ENCODE measurements at places on chromosomes 7 and 10. TPM values are rescaled to one million over a fixed set of nuclear protein-coding genes. Genes with fewer than 3 reads are reported as not detected.
A peak's percentile ranks its signal among the peaks of the same experiment; 100 is the strongest.

DNA sequence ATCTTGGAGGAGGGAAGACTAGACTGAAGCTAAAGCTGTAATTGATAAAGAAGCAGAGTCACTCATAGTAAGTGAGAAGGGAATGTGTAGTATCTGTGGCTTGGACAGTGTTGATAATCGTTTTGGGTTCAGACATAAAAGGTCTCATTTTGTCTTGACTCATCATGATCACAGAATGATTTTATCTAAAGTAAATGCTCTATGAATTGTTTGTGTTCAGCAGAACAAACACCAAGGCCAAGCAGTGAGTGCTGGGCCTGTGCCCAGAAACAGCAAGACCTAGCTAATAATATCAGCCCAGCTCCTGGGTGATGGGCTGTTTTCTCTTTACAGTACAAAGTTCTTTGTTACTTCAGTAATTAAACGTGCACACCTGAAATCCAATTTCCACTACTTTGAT, 26.7 kb upstream of the CD36 start:
- H3K27ac ChIP-seq: peak overlapping the region; percentile 87
- peaks cover 91% of the 10 kb centered on the region for H3K4me1 ChIP-seq
- H3K27me3 ChIP-seq: no peaks in the 10 kb centered on the region
- peak overlapping the region; percentile 40 for H3K4me3 ChIP-seq

- H3K27ac ChIP-seq: peak overlapping the region; percentile 85
- H3K36me3 ChIP-seq: no peaks in the 10 kb centered on the region
- no peak for DNase-seq
- H3K27me3 ChIP-seq: no peaks in the 10 kb centered on the region
Measured at GRCh38 chr10:28328346-28328745, 25.5 kb upstream of the MPP7 start.

- H3K27me3 ChIP-seq: no peaks in the 10 kb centered on the region
- DNase-seq: no peak
- no peak overlapping the region for H3K4me3 ChIP-seq
- no peaks in the 10 kb centered on the region for H3K36me3 ChIP-seq
- H3K27ac ChIP-seq: no peak overlapping the region
Measured at GRCh38 chr10:58776568-58777318, 264.1 kb downstream of the BICC1 start.

DNA sequence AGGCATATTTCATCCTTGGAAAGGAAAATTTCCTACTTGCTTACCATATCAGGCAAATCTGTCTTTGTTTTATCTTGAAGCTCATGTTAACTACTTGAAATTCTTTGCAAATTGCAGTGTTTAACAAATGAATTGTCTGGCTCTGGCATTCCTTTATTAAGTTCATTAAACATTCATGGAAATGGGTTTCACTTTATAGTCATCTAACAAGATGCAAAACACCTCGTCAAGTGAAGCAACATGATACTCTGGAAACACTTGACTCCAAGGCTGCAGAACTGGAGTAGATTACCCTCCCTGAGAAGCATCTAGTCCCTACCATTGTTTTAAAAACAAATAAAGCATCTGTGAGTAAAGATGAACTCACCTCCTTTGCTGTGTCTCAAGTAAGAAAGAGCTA, 1086.9 kb downstream of the NRG3 start:
- H3K36me3 ChIP-seq: no peaks in the 10 kb centered on the region
- no peak for DNase-seq
- H3K4me3 ChIP-seq: no peak overlapping the region
- H3K27ac ChIP-seq: no peak overlapping the region
- H3K27me3 ChIP-seq: no peaks in the 10 kb centered on the region
- H3K4me1 ChIP-seq: no peaks in the 10 kb centered on the region

DNA sequence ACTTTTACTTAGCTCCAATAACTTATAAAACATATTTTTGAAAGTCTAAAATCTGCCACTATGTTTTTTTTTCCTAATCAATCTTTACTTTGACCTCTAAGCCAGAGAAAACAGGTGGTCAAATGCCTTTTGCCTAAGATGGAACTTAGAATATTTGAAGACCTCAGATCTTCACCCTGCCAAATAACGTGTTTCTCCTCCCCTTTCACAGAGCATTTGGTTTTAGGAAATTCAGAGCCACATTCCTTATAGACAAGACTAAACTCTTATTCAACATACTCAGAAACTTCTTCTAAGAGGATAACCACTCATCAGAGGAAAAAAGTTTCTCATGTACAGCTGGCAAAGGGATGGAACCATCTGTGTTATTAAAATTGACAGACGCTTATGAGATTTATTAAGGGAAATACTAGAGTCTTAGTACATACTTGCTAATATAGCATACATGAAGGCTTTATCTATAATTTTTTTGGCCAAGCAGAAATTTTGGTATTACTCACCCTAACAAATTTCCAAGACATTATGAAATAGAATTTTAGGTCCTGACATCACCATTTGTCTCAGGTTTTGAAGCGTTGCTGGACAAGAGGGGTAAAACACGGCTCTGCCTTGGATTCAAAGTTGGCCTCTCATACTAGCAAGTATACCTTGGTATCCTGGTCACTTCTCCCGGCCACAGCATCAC, 2.6 kb upstream of the EGFR start:
- H3K4me1 ChIP-seq: peaks cover 9% of the 10 kb centered on the region
- no peaks in the 10 kb centered on the region for H3K36me3 ChIP-seq
- DNase-seq: no peak
- H3K27ac ChIP-seq: no peak overlapping the region
- no peak overlapping the region for H3K4me3 ChIP-seq

GRCh38 chr7:108222236-108222892, 92.2 kb upstream of the LAMB4 start:
- no peak overlapping the region for H3K4me3 ChIP-seq
- DNase-seq: no peak
- H3K27me3 ChIP-seq: no peaks in the 10 kb centered on the region
- no peak overlapping the region for H3K27ac ChIP-seq
- no peaks in the 10 kb centered on the region for H3K36me3 ChIP-seq

DNA sequence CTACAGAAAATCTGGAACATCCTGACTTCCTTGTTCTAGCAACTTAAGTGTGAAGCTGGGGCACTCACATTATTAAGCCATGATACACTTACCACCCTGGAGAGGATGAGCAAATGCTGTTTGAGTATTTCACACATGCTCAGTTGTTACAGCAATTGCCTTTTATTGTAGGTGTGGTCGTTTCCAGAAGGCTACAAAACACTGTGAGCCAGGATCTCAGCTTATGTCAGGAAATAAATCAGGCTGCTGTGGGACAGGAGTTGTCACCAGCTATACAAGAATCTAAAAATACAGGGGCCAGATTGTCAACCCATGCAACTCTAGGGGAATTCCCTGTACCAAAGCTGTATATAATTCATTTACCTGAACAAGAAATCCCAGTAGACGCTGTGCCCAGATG, 273.3 kb upstream of the SP4 start:
- no peak for DNase-seq
- H3K4me3 ChIP-seq: no peak overlapping the region
- H3K27me3 ChIP-seq: no peaks in the 10 kb centered on the region
- H3K4me1 ChIP-seq: no peaks in the 10 kb centered on the region
- H3K27ac ChIP-seq: no peak overlapping the region

- H3K4me3 ChIP-seq: no peak overlapping the region
- no peak overlapping the region for H3K27ac ChIP-seq
- no peaks in the 10 kb centered on the region for H3K27me3 ChIP-seq
- DNase-seq: no peak
- H3K36me3 ChIP-seq: no peaks in the 10 kb centered on the region
Measured at GRCh38 chr10:78920011-78920410, 148.8 kb upstream of the ZMIZ1 start.

DNA sequence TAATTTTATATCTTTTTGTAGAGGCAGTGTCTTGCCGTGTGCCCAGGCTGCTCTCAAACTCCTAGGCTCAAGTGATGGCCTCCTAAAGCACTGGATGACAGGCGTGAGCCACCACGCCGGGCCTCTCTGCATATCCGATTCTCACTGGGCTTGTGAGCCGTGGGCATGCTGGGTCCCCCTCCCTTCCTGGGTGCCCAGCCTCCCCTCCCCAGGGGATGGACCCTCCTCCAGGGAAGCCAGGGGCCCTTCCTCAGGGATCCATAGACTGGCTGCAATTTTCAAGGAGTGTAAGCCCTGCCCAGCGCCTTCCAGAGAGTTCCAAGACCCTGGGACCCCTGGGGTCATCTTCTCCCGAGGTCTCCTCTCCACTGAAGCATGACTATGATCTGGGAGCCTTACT, 23.7 kb upstream of the ELFN1 start:
- peaks cover 24% of the 10 kb centered on the region for H3K4me1 ChIP-seq
- no peak overlapping the region for H3K4me3 ChIP-seq
- H3K36me3 ChIP-seq: no peaks in the 10 kb centered on the region
- H3K27ac ChIP-seq: peak overlapping the region; percentile 97
- H3K27me3 ChIP-seq: peaks cover 3% of the 10 kb centered on the region

GRCh38 chr7:68147614-68148238, 1151.1 kb downstream of the TYW1 start:
- no peaks in the 10 kb centered on the region for H3K4me1 ChIP-seq
- H3K36me3 ChIP-seq: no peaks in the 10 kb centered on the region

- H3K27ac ChIP-seq: no peak overlapping the region
- H3K4me3 ChIP-seq: peak overlapping the region; percentile 73
- DNase-seq: no peak
- no peaks in the 10 kb centered on the region for H3K36me3 ChIP-seq
Measured at GRCh38 chr7:45575501-45576248, 1.5 kb downstream of the ADCY1 start.

GRCh38 chr7:155343150-155343549, 45.5 kb downstream of the INSIG1 start:
- H3K36me3 ChIP-seq: no peaks in the 10 kb centered on the region
- no peak for DNase-seq
- H3K27ac ChIP-seq: no peak overlapping the region
- H3K4me3 ChIP-seq: no peak overlapping the region
- peaks cover 3% of the 10 kb centered on the region for H3K4me1 ChIP-seq

GRCh38 chr10:37490266-37490665, 364.9 kb downstream of the ANKRD30A start:
- H3K27ac ChIP-seq: no peak overlapping the region
- H3K4me3 ChIP-seq: no peak overlapping the region
- no peaks in the 10 kb centered on the region for H3K36me3 ChIP-seq
- no peaks in the 10 kb centered on the region for H3K4me1 ChIP-seq
- no peaks in the 10 kb centered on the region for H3K27me3 ChIP-seq

DNA sequence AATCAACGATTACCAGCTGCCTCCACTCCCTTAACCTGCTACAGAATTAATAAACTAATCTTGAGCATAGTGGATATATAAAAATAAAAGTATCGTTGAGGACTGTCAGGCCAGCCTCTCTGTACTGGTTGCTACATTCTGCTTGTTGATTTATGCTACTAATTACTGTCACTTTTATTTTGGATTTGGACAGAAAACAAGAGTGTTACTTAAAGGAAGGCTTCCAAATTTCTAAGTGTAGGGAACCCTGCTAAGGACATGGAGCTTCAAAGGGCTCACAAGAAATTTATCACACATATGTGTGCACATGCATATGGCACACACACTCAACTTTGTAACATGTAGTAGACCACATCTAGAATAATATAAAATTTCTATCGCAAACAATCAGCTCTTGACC, 141.2 kb upstream of the ANKRD1 start:
- H3K27ac ChIP-seq: no peak overlapping the region
- no peaks in the 10 kb centered on the region for H3K4me1 ChIP-seq
- no peaks in the 10 kb centered on the region for H3K27me3 ChIP-seq
- H3K4me3 ChIP-seq: no peak overlapping the region
- no peaks in the 10 kb centered on the region for H3K36me3 ChIP-seq

GRCh38 chr10:8113616-8114015, 59.1 kb downstream of the GATA3 start:
- H3K27me3 ChIP-seq: peaks cover 5% of the 10 kb centered on the region
- no peaks in the 10 kb centered on the region for H3K4me1 ChIP-seq
- no peak overlapping the region for H3K4me3 ChIP-seq
- no peak overlapping the region for H3K27ac ChIP-seq
- no peak for DNase-seq
- no peaks in the 10 kb centered on the region for H3K36me3 ChIP-seq

DNA sequence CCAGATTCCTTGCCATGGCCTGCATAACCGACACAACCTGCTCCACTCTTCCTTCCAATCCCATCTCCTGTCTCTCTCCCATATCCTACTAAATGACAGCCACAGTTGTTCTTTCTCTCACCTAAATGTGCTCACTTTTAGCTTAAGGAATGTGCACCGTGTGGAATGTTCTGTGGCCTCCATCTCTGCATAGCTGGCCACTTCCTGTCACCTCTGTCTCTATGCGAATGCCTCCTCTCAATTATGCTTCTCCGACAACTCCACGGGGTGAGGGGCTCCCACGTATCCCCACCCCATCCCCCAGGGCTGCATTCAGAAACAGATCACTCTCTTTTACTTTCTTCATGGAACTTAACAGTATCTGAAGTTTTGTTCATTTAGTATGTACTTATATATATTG, 110.7 kb downstream of the RAB18 start:
- no peaks in the 10 kb centered on the region for H3K4me1 ChIP-seq
- DNase-seq: no peak
- no peaks in the 10 kb centered on the region for H3K36me3 ChIP-seq
- H3K4me3 ChIP-seq: no peak overlapping the region

The ERVW-1 gene
- total RNA-seq: not detected

The EPHA1 gene
- not detected for total RNA-seq

The TET1 gene
- total RNA-seq: 1.1 TPM

The IGF2BP3 gene
- total RNA-seq: 0.28 TPM

The ANKIB1 gene
- 31.9 TPM for total RNA-seq

The CFAP43 gene
- total RNA-seq: 0.04 TPM

The MYL10 gene
- not detected for total RNA-seq

Data from psoas muscle (tissue), 8 donors.